ENCODE measurements at places on chromosomes 2 and 18.

- no peak for DNase-seq
Measured at GRCh38 chr2:160358046-160358445, 135.6 kb downstream of the RBMS1 start.

GRCh38 chr18:30277676-30278075, 764.9 kb downstream of the DSC3 start:
- DNase-seq: no peak

DNA sequence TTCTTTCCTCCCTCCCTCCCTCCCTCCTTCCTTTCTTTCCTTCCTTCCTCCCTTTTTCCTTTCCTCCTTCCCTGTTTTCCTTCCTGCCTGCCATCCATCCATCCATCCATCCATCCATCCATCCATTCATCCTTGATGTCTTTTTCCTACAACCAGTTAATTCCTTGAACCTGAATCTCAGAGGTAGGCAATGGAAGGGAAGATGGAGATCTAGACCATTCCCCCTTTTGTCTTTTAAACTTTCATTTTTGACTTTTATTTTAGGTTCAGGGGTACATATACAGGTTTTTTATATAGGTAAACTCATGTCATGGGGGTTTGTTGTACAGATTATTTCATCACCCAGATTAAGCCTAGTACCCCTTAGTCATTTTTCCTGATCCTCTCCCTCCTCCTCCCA, 97.4 kb downstream of the OSBPL6 start:
- no peak for DNase-seq

- DNase-seq: no peak
Measured at GRCh38 chr18:31498574-31499524, 872 bp downstream of the DSG2 start.

- no peak for DNase-seq
Measured at GRCh38 chr18:40866968-40867367, 1088.1 kb upstream of the PIK3C3 start.

GRCh38 chr2:119756837-119757236, 2.9 kb upstream of the PTPN4 start:
- no peak for DNase-seq

GRCh38 chr2:7012141-7012764, 95.0 kb downstream of the RNF144A start:
- no peak for DNase-seq

- no peak for DNase-seq
Measured at GRCh38 chr2:98455494-98455976, 10.9 kb downstream of the INPP4A start.

DNA sequence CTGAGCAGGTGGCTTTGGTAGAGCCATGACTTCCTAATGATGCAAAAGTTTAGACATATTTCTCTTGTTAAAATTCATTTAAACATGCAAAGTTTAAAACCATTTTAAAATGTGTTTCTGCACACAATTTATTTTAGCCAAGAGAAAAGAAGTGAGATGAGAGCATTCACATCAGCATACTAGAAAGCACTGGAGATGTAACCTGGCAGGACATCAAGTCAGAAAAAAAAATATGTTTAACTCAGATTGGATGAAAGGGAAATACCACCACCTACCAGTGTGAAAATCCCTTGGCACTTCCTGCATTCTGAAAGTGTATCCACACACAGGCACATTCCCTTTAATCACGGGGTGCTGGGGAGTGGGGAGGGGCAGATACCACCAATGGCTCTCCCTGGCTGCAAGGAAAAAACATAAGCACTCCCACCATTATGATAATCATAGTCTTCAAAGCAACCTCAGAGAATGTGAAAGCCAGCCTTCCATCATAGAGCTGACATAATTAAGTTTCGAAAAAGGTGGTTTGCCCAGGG, 25.0 kb downstream of the DNER start:
- no peak for DNase-seq

DNA sequence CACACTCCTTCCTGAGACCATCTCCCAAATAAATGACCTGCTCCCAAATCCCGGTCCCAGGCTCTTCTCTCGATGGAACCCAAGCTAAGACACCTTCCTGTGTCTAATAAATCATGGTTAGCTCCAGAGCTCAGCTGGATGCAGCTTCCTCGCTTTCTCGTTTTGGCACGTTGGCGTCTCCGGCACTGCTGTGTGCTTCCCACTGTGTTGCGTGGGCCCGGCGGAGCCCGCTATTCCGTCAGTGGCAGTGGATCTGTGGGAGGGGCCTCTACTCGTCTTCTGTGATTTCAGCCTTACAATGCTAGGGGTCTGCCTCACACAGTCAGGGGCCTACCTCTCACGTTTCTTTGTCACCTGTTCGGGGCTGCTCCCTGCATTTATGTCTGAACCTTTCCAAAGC, 29.4 kb upstream of the YWHAQ start:
- DNase-seq: no peak

DNA sequence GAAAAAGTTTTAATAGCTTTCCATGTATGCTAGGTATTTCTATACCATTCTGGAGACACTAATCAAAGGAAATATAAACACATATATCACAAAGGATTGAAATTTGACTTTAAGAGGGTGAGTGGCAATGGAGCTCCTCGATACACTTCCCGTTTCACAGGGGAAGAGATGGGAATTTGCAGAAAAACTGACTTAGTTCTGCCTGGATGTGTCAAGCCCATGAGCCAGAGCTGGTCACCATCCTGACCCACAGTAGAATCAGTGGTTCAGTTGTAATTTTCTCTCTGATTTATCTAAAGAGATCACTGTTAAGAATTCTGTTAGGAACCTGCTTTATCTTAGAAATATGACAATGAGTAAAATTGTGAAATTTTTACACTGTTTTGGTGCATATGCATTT, 34.2 kb downstream of the PLCL1 start:
- DNase-seq: no peak

DNA sequence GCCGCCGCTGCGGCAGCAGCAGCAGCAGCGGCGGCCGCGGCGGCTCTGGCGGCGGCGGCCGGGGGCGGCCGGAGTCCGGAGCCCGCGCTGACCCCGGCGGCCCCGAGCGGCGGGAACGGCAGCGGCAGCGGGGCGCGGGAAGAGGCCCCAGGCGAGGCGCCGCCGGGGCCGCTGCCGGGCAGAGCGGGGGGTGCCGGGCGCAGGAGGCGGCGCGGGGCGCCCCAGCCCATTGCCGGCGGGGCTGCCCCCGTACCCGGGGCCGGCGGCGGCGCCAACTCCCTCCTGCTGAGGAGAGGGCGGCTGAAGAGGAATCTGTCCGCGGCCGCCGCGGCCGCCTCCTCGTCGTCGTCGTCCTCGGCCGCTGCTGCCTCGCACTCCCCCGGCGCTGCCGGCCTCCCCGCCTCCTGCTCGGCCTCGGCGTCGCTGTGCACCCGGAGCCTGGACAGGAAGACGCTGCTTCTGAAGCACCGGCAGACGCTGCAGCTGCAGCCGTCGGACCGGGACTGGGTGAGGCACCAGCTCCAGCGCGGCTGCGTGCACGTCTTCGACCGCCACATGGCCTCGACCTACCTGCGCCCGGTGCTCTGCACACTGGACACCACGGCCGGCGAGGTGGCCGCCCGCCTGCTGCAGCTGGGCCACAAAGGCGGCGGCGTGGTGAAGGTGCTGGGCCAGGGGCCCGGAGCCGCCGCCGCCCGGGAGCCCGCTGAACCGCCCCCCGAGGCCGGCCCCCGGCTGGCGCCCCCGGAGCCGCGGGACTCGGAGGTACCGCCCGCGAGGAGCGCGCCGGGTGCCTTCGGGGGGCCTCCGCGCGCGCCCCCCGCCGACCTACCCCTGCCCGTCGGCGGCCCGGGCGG, 646 bp downstream of the PHLPP1 start:
- peak; percentile 28 for DNase-seq

- no peak for DNase-seq
Measured at GRCh38 chr18:36693931-36694620, 134.7 kb downstream of the TPGS2 start.

- no peak for DNase-seq
Measured at GRCh38 chr2:163919717-163920116, 183.9 kb upstream of the FIGN start.

- DNase-seq: no peak
Measured at GRCh38 chr2:98419544-98419943, 25.1 kb upstream of the INPP4A start.

DNA sequence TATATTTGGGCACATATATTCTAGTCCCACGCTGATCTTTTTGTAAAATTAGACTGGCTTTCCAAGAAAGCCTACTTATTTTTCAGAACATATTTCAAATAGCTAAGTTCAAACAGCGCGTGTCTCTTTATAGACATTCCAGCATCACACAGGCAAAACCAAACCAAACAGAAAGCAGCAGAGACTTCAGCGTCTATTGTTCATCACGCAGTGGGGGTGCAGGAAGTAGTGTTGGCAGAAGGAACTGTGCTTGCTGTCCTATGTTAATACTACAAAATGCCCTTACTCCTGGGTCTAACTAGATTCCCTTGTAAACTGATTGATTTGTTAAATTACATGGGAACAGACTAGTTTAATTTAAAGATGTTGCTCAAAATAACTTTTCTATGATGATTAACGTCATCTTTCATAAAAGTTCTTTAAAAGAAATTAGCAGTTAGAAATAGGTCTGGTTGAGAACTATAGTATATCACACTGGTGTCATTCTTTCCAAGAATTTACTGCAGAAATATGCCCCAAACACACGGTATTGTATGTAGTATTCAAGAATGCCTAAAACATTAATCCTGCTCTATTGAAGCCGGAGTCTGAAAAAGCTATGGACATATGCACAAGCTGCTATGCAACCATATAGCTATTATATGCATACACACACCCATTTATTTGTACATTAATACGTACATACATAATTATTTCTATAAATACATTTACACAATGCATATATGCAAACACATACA, 436.3 kb downstream of the CBLN2 start:
- no peak for DNase-seq

DNA sequence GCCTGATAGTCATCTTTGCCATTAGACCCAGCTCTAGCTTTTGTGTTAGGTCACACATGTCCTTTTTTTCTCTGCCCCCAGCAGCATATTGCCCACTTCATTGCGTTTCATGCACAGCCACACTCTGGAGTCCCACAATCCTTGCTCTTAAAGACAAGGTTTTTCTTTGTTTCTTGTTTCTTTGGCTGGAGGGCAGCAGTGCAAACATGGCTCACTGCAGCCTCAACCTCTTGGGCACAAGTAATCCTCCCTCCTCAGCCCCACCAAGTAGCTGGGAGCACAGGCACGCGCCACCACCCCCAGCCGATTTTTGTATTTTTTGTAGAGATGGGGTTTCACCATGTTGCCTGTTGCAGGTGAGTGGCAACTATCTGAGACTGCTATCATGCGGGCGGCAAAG, 16.9 kb upstream of the PAPOLG start:
- DNase-seq: no peak

- no peak for DNase-seq
Measured at GRCh38 chr2:109348671-109349502, 219.9 kb downstream of the SH3RF3 start.

GRCh38 chr2:27582129-27582694, 630 bp upstream of the ZNF512 start:
- DNase-seq: no peak

DNA sequence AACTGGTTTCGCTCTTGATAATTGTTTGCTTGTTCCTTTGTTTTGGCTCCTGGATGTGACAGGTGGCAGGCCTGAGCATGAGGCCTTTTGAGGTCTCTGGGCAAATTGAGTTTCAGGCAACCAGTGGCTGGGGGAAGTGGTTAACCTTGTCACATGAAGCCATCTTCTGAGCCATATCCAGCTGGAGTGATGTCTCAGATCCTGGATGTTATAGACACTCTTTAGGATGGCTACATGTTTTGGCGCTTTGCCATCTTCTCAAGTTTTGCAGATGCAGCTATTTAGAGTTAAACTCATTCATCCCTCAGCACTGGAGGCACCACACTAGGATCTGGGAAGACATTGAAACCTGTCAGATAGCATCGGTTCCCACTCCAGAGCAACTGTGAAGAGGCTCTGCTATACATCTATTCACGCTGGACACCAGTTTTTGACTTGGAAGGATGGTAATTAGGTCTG, 25.3 kb upstream of the TACR1 start:
- DNase-seq: no peak

- no peak for DNase-seq
Measured at GRCh38 chr2:242038928-242039341, 169.4 kb downstream of the RTP5 start.

DNA sequence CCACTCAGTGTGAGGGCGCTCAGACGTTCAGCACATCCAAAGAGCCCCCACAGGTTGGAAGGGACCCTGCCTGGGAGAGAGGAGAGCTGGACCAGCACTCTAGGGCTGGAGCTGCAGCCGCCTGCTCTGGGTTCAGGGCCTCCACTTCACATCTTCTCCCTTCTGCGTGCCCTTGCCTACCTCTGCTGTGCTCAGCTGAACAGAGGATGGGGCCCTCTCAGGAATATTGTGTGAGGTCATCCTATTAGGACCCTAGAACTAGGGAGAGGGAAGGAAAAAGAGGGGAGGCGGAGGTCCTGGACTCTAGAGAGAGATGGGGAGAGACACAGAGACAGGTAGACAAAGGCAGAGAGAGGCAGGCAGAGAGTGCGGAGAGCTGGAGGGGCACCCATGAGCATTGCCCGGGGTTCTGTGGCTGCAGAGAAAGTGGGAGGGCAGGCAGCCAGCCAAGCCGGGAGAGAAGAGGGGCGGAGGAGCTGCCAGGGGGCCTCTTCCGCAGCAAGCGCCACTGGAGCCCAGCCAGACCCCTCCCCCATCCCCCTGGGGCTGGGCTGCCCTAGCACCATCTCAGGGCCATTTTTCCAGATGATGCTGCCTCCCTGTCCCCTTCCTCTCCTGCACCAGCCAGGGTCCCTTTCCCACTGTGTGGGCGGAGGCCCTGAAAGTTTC, 8.3 kb upstream of the TNS1 start:
- no peak for DNase-seq

DNA sequence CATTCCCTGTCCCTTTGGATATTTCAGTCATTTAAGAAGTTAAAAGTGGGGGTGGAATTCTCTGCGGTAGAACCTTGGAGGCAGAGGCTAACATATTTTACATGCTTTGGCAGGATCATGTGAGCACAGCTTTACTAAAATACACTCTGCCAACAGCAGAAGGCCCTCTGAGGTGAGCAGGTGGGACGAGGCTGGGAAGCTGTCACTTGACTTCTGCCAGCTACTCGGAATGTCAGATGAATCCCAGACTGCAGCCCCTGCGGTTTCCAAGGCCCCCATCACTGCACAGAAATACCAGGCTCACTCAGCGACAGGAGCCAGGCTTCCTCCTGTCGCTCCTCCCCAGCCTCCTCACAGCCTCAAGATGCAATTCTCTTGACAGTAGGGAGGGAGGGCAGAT, 220.9 kb upstream of the REV1 start:
- DNase-seq: no peak

- DNase-seq: no peak
Measured at GRCh38 chr18:4146797-4147196, 308.3 kb downstream of the DLGAP1 start.

- no peak for DNase-seq
Measured at GRCh38 chr18:60746491-60746890, 373.9 kb upstream of the MC4R start.
